ENCODE measurements at places on chromosomes 3 and 15.

DNA sequence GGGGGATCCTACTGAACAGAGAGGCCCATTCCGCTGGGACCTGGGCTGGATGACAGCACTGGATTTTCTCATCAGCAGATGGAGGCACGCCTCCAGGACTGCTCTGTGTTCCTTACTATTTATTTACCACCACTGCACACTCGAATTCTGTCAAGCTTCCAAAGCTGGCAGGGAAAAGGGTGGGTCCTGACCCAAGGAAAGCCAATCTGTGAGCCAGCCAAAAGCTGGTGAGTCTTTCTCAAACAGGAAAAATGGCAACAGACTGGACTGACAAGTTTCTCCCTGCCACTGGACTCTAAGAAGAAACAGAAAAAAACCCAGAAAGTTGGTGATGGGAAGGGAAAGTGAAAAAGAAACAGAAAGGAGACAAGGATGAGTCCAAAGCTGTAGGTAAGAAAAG, 37.8 kb downstream of the CD47 start:
- DNase-seq = no peak

DNA sequence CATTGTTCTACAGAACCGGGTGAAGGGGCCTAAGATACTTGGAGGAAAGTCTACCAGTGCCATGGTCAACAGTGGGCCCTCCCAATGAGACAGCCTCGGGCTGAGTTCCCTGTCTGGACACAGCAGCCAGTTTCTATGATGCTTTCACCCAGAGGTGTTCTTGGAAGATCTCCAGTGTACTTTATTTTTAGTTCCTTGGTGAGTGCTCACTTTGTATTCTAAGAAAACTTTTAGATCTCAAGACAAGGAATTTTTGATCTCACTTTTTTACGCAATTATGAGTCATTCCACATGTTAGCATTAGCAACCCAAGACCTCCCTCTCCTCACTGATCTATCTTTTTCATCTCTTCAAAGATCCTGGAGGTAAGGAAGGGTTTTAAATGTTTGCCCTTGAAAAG, 287.7 kb downstream of the RORA start:
- DNase-seq = no peak

DNA sequence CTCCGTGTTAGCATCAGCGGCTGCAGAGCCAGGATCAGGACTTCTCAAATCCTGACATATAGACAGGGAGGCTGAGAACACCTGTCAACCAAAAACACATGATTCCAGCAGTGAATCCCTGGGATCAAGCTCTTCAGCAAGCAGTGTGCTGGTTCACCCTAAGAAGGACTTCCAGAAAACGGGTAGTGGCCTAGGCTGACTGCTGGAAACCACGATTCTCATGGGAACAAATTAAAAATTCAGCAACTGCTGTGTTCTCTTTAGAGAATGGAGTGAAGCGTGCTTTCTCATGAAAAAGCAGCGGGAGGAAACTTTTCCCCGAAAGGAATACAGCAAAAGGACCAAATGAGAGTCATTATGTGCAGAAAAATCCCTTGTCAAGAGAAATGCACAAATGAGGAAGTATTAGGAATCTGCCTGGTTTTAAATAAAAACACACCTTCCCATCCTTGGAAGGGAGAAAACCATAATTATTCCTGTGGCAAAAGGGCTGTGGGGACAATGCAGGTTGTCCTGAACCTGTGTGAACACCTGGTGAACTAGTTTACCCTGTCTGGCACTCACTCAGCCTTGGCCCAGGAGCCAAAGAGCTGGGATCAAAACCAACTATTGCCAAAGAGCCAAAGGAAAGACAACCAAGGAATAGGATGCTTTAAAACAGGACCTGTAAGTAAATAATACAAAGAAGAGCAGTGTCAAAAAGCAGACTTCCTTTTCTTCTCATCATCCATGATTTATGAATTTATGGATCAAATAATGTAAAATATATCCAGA, 13.4 kb downstream of the IL12A start:
- DNase-seq = no peak

DNA sequence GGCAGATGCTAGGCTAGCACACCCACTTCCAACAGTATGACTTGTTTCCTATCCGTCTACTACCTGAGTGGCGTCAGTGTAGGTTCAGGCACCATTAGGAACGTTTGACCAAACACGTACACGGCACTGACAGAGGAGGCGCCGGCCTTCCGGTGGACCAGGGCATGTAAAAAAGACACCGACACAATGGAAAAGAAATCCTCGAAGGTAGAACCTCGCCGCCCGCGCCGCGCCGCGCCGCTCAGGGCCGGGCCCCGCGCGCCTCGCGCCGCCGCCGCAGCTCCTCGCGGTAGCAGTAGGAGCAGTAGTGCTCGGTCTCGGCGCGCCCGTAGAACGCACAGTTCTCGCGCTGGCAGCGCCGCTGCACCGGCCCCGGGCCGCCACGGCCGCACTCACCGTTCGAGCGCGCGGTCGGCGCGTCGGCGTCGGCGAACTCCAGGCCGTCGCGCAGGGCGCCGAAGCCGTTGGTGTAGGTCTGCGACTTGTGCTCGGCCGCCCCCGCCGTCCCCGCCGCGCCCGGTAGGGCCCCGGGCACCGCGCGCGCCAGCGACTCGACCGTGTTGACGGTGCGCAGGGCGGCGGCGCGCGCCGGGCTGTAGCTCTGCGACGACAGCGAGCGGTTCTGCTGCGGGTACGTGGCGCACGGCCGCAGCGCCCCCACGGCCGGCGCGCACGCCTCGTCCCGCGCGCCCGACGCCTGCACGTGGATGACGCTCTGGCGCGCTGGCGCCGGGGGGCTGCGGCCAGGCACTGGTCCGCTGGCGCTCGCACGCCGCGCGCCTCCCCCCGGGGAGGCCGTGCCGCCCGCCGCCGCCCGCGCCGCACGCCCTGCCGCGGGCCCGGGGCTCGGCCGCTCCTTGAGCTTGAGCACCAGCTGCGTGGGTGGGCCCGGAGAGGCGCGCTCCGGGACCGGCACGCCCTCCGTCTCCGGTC, 156.7 kb downstream of the KLF13 start:
- peak; percentile 52 for DNase-seq

- DNase-seq = no peak
These were observed 3.2 kb downstream of the HTR3E start for GRCh38 chr3:184099806-184100686.

Data from stimulated activated CD8-positive, alpha-beta memory T cell treated with anti-CD3 and anti-CD28 coated beads, Interleukin-7, amount 100 ng/mL, for 48 hours (primary cell).